Right renal cortex interstitium (tissue), 3 donors: ENCODE measurements at places on chromosomes 16 and 17. TPM values are rescaled to one million over a fixed set of nuclear protein-coding genes. Genes with fewer than 3 reads are reported as not detected.

The TOM1L1 gene
- 104 TPM for polyA plus RNA-seq

The SERPINF2 gene
- 90.0 TPM for polyA plus RNA-seq

DNA sequence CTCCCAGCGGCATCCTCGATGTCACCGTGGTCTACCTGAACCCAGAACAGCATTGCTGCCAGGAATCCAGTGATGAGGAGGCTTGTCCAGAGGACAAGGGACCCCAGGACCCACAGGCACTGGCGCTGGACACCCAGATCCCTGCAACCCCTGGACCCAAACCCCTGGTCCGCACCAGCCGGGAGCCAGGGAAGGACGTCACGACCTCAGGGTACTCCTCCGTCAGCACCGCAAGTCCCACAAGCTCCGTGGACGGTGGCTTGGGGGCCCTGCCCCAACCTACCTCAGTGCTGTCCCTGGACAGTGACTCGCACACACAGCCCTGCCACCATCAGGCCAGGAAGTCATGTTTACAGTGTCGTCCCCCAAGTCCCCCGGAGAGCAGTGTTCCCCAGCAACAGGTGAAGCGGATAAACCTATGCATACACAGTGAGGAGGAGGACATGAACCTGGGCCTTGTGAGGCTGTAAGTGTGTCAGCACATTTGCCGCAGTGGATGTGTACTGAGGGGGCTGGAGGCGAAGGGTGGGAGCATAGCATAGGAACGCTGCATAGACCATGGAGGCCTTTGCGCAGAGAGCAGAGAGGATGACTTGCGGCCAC is 3.3 kb upstream of the TEDC2 start:
- DNase-seq, result no peak

DNA sequence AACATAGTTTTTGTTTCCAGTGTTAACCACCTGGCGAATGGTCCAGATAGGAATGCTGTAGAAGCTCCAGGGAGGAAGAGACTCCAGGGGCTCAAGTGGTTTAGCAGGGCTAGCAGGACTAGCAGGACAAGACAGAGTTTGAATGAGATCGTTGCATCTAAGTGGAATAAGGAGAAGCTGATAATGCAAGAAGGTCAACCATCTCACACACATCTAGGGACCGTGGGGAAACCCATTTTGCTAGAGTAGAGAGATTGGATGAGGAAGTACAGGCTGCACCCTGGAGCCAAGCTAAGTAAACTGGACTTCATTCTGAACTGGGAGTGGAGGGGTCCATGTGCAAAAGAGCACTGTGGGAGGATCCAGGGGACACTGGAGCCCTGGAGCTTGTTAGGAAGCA is 86.1 kb upstream of the HSBP1 start:
- DNase-seq, result no peak

The KRT39 gene
- not detected for polyA plus RNA-seq

The ZP2 gene
- not detected for polyA plus RNA-seq

DNA sequence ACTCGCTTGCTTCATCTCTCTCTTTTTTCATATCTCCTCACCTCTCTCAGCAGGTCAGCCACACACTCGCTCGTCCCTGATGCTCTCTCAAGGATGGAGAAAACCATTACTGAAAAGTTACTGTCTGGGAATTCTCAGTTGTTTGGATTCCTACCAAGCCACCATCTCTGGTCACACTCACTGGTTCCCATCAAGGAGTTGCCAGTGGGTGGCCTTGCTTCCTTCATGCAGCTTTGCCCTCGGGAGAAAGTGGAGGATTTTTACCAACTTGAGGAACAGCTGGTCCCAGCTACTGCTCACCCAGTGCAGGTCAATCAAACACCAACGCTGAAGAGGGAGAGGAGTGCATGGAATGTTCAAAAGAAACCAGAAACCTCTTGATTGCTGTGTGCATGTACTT is 25.3 kb downstream of the MEOX1 start:
- DNase-seq, result no peak

- no peak for DNase-seq
Measured at GRCh38 chr16:71258372-71258771, 27.9 kb upstream of the HYDIN start.

The MEIOC gene
- polyA plus RNA-seq, result 2.6 TPM

DNA sequence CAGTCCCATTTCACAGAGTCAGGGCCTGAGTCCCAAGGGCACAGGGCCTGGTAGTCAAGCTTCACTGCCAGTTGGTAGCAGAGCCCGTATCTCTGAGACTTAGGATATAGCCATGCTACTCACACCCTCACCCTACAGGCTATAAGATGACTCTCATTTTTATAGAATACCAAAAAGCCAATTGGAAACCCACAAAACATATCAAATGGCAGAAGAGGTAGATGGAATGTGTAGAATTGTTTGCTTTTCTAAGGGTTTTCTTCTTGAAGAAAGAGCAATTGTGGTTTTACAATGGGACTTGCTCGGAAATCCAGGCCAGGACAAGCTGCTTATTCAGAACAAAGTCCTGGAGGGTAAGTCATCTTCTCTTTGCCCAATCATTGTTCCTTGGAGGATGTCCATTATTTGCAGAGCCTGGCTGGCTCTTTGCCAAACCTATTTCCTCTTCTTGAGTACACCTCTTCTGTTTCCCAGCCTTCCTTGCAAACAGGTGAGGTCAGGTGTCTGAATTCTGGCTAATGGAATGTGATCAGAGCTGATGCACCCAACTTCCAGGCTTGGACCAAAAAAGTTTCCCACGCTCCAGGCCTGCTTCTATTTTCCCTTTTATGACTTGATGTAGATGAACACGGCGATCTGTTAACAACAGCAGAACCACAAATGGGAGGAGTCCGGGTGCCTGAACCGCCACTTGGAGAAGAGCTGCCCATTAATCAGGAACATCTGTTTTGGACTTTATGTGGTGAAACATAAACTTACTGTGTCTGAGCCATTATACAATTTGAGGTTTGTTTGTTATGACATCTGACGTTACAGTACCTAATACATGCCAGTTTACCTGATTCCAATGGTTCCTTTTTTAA is 16.9 kb upstream of the CCL22 start:
- DNase-seq, result no peak

GRCh38 chr16:47162670-47163420 is 19.1 kb upstream of the NETO2 start:
- DNase-seq, result no peak

GRCh38 chr16:70713824-70714223 is 28.0 kb upstream of the MTSS2 start:
- no peak for DNase-seq

The CRYBA1 gene
- not detected for polyA plus RNA-seq

The SMIM5 gene
- 3.7 TPM for polyA plus RNA-seq

The TBCD gene
- polyA plus RNA-seq, result 58.6 TPM

GRCh38 chr16:86214326-86215232 is 295.7 kb upstream of the FOXF1 start:
- DNase-seq, result no peak

DNA sequence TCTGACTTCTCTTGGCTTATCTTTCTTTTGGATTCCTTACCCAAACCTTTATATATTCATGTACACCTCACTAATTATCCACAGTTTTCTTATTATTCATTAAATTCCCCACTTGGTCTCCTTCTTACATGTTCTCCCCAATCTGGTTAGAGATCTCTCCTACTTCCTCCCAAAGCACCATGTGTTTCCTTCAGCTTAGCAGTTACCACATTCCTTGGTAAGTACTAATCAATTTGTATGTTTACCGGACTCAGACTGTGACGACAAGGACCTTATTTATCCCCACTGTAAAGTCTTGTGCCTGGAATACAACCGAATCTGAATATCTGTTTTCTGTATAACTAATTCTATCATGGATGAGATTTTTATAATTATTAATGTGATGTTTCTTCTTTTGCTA is 389.5 kb downstream of the KCNJ2 start:
- DNase-seq, result no peak

The GSE1 gene
- 56.9 TPM for polyA plus RNA-seq

- DNase-seq, result no peak
Measured at GRCh38 chr17:80315517-80316182, 55.0 kb downstream of the RNF213 start.

DNA sequence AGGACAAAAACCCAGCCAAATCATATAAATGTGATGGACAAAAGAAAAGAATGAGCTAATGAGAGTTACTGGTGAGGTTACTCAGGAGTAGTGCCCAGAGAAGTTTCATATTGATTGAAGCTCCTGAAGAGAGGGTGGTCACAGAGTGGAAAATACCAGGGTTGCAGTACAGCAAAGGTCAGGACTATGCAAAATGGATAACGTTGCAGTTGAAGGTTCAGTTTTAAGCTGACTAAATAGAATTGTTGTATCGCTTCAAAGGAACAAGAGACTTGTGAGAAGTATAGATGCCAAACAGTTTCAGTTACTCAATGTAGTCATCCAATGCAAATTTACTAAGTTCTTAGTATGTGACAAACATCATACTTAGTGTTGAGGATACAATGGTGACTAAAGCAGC is 47.1 kb downstream of the ABCA8 start:
- no peak for DNase-seq

- no peak for DNase-seq
Measured at GRCh38 chr17:56173026-56173425, 19.8 kb downstream of the ANKFN1 start.

DNA sequence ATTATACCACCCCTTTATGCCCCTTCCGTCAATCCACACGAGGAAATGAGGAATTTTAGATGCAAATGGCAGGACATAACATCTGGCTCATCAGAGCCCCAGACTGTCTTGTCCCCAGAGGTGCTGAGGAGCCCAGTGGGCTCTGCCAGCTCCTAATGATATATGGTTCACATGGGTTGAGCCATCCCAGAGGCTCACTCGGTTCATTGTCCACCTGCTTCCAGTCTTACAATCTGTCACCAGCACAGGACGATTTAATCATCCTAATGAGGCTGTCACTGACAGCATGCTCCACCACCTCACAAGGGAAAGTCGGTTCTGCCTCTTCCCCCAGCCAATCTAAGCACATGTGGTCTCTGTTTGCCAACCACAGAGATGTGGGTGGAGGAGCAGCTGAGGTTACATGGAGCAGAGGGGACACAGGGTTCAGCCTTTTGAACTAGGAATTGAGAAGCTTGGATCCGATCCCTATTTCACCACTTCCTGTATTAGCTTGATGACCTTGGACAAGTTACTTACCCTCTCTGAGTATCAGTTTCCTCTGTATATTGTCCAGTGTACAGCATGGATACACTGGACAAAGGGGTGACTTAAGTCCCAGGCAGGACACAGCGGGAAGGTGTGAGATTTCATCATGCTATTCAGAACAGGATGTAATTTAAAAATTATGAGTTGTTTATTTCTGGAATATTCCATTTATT is 27.0 kb upstream of the DHX8 start:
- peak; percentile 55 for DNase-seq

The PRAC1 gene
- polyA plus RNA-seq, result not detected

DNA sequence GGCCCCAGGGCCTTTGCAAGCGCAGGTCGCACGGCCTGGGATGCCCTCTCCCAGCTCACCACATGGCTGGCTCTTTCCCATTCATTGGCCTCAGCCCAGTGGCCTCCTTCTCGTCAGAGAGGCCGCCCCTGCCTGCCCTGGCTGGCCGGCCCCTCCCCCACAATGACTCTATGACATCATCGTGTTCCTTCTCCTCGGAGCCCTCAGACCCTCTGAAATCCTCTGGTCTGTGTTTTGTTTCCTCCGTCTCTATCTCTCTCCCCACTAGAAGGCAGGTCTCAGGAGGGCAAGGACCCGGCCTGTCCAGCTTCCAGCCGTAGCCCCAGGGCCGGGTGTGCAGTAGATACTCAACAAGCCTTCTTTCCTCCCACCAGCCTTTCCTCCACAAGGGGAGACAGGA is 164.8 kb upstream of the FOXF1 start:
- DNase-seq, result no peak

DNA sequence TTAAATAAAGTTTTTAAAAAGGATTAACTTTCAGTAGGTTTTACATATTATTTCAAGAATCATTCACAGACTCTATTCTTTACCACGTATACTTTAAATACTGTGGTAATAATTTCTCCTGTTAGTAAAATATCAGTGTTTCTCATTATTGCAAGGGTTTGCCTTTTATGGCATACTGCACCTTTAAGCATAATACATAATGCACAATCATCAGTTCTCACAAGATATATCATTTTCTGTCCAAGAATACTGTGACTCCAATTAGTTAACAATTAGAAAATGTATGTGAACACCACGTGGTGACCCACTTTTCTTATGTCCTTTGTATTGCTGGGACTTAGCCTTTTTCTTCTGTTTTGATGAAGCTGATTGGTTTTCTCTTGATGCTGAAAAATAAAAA is 25.7 kb downstream of the NME2 start:
- no peak for DNase-seq

GRCh38 chr17:30600830-30601494 is 123.8 kb downstream of the GOSR1 start:
- DNase-seq, result no peak

- DNase-seq, result no peak
Measured at GRCh38 chr17:41308918-41309359, at the start of gene KRTAP16-1. KRTAP16-1 (minus strand) TSS chr17:41309309; CDS start chr17:41309253, 56 bp downstream.

The NXPH3 gene
- polyA plus RNA-seq, result 1.5 TPM

The GPRC5B gene
- polyA plus RNA-seq, result 131 TPM

The GRAPL gene
- polyA plus RNA-seq, result 1.00 TPM

DNA sequence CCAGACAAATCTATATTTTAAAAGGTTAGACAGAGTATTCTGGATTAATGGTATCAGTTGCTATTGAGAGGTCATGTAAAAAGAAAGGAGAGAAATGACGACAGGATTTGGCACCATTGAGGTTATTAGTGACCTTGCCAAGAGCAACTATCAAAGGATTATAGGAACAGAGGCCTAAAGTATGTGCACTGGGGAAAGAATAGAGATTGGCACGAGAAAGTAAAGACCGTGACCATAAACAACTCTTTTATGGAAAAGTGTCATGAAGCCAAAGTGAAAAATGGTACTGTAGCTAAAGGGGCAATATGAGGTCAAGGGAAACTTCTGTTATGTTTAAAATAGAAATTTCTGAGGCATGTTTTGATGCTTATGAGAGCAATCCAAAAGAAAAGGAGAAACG is 115.2 kb upstream of the KIF2B start:
- no peak for DNase-seq

- DNase-seq, result no peak
Measured at GRCh38 chr17:82461827-82462524, 3.4 kb downstream of the NARF start.

GRCh38 chr16:85785927-85786326 is 13.4 kb downstream of the EMC8 start:
- no peak for DNase-seq

The IL21R gene
- 0.12 TPM for polyA plus RNA-seq

- no peak for DNase-seq
Measured at GRCh38 chr16:84223456-84223855, 16.4 kb downstream of the KCNG4 start.

DNA sequence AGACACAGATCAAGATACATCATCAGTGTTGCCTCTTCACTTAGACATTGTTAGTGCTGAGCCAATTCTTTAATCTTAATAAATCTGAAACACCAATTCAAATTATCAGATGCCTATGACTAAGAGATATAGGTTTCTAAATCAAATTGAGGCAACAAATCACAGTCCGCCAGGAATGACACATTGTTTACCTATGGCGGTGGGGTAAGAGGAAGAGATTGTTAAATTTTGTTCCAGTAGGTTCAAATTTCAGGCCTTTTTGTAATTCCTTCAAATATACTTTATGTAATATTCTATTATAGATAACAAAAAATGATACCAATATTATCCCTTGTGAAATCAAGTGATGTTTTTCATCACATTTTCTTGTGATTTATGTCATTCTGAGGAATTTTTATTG is 145.9 kb downstream of the CDH8 start:
- DNase-seq, result no peak
